ENCODE measurements at places on chromosomes 13 and 19. TPM values are rescaled to one million over a fixed set of nuclear protein-coding genes. Genes with fewer than 3 reads are reported as not detected.

DNA sequence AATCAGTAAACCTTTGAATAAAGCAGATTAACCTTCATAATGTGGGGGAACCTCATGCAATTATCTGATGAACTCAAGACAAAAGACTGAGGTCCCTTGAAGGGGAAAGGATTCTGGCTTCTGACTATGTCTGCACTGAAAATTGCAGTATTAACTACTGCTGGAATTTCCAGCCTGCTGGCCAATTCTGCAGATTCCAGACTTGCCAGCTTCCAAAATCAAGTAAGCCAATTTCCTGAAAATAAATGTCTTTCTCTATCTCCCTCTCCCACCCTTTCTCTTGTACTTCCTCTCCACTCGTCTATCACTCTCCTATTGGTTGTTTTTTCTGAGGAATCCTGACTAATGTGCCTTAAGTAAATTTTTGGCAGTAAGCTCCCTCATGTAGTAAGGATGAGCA, 1479.9 kb upstream of the PRR20A start:
- DNase-seq: no peak

DNA sequence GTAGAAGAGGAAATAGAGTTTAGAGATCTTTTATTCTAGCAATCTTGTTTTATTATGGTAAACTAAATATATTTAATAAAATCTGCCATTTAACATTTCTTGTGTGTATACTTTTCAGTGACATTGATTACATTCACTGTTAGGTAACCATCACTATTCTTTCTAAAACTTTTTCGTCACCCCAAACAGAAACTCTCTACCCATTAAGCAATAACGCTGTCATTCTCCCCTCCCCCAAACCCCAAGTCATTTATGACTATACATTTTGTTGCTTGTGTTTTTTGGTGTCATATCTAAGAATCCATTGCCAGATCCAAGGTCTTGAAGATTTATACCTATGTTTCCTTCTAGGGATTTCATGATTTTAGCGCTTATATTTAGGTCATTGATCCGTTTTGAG, 10.6 kb downstream of the URI1 start:
- DNase-seq: no peak

DNA sequence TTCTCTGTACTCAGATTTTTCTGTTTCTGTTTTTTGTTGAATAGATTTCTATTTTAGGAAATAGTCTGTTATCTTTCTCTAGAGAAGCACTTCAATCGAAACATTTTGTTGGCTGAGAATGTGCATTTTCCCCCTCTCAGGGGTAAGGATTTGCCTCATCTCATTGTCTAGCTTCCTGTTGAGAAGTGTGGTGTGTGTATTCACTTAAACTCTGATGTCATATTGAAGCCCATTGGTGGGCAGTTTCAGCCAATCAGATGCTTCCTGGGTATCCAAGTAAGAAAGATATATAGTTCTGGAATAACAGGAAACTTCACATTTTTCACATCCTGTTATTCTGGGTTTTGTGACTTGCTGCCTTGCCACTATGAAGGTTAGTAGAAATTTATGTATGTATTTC, 87.6 kb downstream of the ARHGEF7 start:
- no peak for DNase-seq

GRCh38 chr13:31896427-31896826, 135.1 kb upstream of the FRY start:
- DNase-seq: no peak

CD177 gene
- total RNA-seq: 8.4 TPM

DNA sequence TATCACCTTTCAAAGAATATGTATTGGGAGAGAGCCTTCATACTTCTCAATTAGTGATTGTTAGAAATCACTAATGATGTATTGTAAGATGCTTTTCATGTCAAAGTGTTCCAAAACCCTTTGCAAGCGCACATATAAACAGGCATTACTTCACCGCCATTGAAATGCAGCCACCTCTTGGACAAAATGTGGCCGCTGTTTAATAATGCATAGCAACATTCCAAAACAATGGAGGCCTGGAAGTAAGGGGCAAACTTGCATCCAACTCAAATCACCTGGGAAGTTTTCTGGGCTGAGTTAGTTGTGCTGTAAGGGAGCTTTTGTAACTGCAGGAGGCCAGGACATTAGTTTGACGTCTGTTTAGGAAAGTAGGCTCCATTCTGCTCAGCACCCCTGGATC, 438.1 kb downstream of the FGF9 start:
- DNase-seq: no peak

GRCh38 chr13:75919660-75920199, 283.6 kb downstream of the LMO7 start:
- no peak for DNase-seq

GRCh38 chr19:45156751-45157150, 4.0 kb downstream of the NKPD1 start:
- DNase-seq: no peak

DHDH gene
- total RNA-seq: not detected

DNA sequence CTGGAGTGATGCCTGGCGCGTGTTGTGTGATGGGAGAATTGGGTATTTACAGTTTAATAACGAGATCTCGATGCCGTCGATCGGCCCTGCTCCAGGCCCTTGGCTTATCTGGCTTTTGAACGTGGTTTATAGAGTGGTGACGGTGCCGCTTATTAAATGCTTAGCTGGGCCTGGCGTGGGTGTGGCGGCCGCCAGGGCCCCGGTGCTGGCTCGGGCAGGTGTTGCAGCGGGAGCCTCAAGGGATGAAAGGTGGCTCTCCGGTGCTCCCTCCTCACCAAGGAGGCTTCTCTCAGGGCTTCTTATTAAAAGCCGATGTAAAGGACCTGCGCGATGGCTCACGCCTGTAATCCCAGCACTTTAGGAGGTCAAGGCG, 173.8 kb downstream of the KDM4B start:
- no peak for DNase-seq

Data from posterior vena cava (tissue), 2 donors.